ENCODE measurements at places on chromosomes 5 and 9.

DNA sequence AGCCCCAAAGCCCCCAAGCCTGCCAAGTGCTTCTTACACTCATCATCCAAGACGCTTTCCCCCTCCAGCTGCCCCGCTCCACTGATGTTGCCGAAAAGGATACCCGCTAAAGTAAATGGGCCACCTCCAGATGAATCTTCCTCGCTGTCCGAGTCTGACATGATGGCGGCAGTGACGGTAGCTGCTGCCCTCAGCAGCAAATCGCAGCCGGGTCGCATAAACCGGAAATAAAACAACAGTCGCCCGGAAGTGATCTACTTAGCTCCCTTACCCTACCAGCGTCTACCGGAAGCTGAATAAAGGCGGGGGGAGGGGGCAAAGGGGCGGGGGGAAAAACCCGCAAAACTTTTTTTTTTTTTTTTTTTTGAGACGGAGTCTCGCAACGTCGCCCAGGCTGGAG is at the start of gene TAF1L:
TAF1L (minus strand) TSS at position 308 of the 400 bp plus-strand sequence; CDS start at position 218, 90 bp downstream.
- no peak for DNase-seq

DNA sequence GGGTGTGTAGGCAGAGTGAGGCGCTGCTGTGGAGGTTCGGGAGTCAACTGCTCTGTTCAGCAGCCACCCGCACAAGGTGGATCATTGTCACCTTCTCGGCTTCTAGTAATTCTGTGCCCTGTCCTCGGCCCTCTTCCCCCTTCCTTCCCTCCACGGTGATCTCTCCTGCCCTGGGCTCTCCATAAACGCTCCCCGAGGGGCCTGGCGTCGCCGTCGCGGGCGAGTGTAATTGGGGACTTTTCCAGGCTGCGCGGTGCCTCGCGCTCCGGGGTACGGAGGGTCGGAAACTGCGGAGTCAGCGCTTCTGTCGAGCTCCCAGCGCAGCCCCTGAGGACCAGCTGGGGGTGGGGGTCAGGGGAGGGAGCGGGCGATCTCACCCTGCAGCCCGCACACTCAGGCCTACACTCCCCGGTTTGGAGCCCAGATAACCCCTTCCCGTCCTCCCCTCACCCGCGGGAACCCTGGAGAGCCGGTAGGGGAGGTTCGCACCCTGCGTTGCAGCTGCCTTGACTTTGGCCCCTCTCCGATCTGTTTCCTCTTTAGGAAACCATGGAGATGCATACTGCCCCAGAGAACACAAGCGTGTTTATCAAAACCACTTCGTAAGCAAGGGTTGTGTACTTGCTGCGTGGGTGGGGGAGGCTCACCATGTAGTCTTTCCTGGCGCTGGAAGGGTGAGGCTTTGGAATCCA is 188.3 kb upstream of the ZNF618 start:
- DNase-seq = no peak

GRCh38 chr5:144377207-144377606 is 206.5 kb downstream of the KCTD16 start:
- DNase-seq = no peak

GRCh38 chr9:131611586-131612315 is 66.4 kb downstream of the PRRT1B start:
- no peak for DNase-seq

DNA sequence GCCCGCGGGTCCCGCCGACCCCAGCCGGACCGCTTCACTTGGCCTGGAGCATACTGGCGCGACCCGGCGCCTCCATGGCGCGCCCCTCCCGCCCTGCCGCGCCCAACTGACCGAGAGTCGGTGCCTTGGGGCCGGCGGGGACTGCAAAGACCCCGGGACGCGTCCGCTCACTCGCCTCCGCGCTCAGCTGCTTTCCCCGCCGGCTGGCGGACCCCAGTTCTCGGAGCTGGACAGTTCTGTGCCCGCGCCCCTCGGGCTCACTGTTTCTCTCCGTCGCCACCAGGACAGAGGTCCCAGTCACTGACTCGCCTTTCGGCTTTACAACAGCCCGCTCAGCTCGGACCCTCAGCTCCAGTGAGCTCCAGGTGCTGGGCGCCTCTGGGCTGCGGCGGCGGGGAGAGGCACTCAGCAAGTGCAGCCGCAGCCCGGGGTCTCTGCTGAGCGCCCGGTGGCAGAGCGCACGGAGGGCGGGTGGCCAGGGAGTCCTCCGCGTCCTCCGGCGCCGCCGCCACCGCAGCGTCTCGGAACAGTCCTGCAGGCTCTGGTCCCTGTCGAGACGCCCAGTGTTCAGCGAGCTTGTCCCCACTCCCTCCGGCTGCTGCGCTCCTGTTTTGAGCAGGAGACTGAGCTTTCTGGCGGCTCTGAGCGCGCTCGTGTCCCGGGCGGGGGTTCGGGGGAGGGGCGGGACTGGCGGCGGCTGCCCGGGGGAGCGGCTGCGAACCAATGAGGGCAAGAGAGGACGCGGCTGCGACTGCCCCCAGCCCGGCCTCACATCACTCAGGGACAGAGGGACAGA is at the start of gene SMIM32:
SMIM32 (minus strand) TSS at position 637 of the 796 bp plus-strand sequence. CDS start 638 bp downstream, outside the sequence.
- no peak for DNase-seq

GRCh38 chr5:13766236-13766635 is 178.3 kb downstream of the DNAH5 start:
- no peak for DNase-seq

DNA sequence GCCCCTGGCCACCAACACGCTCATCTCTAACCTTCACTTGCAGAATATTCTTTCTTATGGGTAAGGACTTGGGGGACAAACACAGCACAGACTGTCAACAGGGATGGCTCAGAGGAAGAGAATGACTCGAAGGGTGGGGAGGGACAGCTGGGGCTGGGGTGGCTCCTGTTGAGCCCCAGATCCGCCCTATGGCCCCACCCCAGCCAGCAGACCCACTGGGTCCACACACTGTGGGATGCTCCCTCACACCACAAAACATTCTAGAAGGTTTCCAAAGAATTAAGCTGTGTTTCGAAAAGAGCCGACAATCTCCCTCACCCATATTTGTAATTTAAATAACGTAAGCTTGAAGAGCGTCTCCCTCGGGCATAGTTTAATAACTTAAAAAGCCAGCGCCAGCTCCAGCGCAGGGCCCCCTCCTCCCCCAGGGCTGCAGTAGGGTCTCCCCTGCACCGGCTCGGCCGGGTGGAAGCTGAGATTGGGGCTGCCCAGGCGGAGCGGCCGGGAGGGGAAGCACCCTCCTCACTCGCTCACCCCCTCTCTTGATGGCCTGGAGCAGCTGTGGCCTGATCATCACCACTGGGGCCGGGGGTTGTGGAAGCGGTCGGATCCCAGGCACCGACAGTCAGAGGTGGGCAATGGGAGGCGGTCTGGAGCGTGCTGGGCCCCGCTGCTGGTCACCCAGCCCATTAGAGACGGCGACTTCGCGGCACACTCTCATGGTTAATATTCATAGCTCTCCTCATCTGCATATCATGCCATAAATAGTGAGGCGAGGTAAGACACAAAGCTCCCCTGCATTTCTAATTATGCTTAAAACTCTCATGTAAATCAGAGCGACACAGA is 37.6 kb downstream of the NACC2 start:
- no peak for DNase-seq

- DNase-seq = no peak
Measured at GRCh38 chr9:84111726-84112125, 131.1 kb downstream of the RMI1 start.

DNA sequence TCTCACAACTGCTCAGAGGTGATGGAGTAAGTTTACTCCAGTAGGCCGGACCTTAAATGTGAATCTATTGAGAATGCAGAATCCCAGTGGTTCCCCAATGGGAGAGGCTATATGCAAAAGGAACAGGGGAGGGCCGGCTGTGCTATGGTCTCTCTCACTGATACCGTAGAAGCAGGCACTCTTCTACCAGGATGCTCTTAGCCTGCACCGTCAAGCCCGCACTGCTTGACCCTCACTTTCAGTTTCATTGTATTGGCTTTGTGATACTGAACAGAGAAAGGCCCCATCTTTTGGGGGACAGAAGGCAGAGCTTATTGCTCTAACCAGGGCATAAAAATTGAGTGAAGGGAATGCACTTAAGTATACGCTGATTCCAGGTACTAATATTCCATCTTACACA is 615.0 kb upstream of the RGMB start:
- no peak for DNase-seq

GRCh38 chr5:36957953-36958537 is 81.5 kb downstream of the NIPBL start:
- no peak for DNase-seq

DNA sequence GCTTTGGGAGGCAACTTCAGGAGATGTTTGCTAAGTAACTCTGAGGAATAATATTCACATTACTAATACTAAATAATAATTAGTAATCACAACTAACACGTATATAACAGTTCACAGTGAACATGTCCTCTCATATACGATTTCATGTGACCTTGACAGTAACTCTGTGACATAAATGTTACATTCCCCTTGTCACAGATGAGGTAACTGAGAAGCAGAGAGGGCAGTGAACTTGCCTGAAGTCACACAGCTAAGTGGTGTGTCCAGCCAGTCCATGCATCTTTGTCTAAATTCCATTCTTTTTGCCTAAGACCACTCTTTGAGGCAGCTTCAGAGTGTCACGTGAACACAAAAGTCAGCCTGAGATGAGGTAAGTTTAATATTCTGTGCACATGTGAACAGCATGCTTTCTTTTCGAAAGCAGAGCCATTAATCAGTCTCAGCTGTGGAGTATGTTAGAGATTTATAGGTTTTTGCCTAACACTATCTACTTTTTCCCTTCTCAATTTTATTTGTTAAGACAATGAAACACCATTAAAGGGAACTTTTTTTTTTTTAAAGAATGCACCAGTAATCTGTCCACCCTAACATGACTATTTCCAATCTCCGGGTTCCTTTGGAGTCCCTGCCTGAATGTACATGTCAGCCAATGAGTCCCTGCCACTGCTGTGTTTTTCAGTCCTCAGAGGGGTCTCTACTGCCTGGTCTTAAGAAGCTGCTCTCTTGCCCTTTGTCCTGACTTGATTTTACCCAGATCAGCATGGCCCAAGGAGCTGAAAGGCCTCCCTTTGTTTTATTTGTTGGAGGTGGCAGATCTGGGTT is 43.5 kb downstream of the SH3PXD2B start:
- peak; percentile 81 for DNase-seq

GRCh38 chr5:96280946-96281393 is 152.1 kb downstream of the PCSK1 start:
- DNase-seq = peak; percentile 64

GRCh38 chr5:10424124-10424731 is 17.5 kb upstream of the ROPN1L start:
- DNase-seq = peak; percentile 59

GRCh38 chr5:155953335-155953734 is 373.6 kb upstream of the SGCD start:
- DNase-seq = no peak

DNA sequence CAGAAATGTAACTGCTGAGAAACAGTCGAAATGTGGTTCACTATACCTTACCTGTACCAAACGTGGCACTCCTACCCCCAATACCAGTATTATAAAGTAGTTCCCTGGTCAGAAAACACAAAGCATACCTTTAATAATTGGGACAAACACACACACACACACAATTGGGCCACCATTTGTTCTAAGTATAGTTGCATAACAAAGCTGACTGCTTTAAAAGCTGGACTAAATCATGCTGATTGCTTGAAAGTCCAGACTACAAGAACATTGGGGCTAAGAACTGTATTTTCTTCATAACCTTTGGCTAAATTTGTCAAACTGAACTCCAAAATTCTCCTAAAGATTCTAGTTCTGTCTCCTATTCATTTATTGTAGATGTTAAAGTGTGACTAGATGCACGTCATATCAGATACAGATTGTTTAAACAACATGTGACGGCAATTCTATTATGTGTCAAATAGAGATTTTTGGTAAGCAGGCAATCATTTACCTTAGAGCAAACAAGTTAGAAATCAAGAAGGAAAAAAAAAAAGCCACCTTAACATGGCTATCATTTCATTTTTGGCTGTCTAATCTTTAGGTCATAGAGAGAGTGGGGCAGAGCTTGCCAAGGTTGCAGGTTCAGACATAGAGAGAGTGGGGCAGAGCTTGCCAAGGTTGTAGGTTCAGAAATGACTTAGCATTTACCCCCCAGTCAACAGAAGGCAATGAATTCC is 265.1 kb downstream of the ARL15 start:
- DNase-seq = no peak

DNA sequence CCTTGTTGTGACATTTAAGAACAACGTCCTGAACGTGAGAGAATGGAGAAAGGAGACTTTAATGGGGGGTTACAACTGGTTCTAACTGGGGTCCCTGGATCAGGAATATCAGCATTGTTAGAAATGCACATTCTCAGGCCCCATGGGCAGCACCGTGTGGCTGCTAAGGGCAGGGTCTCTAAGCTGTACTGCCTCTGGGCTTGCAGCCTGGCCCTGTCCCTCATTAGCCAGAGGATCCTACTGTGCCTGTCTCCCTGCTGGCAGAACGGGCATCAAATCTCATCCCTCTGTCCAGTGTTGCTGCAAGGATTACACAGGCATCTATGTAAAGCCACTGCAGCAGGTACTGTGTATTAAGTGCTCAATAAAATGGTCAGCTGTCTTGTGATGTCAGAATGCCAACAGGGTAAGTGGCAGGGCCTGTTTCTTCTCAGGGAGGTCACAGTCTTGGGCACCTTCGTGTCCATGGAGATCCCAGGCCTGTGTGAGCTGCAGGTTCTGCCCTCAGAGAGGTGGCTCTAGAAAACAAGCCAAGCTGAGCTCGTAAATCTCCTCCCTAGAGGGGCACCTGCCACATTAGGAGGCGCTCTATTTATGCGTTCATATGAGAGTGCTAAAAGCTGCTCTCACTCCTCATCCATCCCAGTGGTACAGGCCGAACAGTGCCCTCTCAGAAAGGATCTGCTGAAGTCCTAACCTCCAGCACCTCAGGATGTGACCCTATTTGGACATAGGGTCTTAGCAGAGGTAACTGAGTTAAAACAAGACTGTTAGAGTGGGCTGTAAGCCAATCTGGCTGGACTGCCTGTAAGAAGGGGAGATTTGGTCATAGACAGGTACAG is 210.5 kb downstream of the GADD45G start:
- DNase-seq = no peak

DNA sequence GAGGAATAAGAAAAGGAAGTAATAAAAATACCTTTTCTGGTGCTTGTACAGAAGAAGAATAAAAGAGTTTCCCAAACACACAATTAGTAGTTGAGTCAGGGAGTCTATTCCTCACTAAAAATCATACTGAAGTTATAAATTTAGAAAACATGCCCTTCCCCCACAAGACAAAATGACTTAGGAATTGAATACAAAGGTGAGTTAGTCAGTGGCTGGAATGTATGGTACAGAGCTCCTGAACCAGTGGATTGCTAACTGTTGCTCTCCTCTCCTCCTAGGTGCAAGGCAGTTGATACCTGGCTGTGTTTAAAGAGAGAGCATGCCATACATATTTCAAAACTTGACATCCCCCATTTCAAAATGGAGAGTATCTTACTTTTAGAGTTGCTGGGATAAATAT is 1.9 kb downstream of the GDA start:
- DNase-seq = no peak

- no peak for DNase-seq
Measured at GRCh38 chr5:178394074-178394473, 161.5 kb upstream of the PHYKPL start.

Measured in fibroblast of gingiva (primary cell).